ENCODE measurements at places on chromosomes 6 and 20.

GRCh38 chr6:76466286-76466685 lies 393.8 kb upstream of the IMPG1 start:
- no peak for DNase-seq

DNA sequence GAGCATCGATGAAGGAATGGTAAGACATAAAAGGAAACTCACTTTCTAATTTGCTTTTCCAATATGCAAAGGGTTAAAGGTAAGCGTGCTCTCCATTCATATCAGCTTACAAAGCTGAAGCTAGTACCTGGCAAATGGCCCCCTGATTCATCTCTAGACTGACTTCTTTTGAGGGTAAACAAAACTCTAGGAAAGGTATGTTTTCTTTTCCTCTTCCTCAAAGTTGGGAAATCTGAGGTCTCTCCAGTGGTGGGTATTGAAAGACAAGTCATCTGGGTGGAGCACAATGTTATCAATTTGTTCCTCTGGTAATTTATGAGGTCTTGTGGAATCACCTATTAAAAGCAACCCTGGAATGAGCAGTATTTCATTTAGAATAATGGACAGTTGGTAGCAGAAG lies 7.9 kb upstream of the FBXO30 start:
- DNase-seq, result no peak

GRCh38 chr6:26554697-26555504 lies 16.7 kb downstream of the HMGN4 start:
- no peak for DNase-seq

- no peak for DNase-seq
These were observed 387.8 kb downstream of the BMP2 start for GRCh38 chr20:7155282-7155681.

GRCh38 chr6:131652472-131652871 lies 15.4 kb downstream of the ENPP3 start:
- DNase-seq, result peak; percentile 27

DNA sequence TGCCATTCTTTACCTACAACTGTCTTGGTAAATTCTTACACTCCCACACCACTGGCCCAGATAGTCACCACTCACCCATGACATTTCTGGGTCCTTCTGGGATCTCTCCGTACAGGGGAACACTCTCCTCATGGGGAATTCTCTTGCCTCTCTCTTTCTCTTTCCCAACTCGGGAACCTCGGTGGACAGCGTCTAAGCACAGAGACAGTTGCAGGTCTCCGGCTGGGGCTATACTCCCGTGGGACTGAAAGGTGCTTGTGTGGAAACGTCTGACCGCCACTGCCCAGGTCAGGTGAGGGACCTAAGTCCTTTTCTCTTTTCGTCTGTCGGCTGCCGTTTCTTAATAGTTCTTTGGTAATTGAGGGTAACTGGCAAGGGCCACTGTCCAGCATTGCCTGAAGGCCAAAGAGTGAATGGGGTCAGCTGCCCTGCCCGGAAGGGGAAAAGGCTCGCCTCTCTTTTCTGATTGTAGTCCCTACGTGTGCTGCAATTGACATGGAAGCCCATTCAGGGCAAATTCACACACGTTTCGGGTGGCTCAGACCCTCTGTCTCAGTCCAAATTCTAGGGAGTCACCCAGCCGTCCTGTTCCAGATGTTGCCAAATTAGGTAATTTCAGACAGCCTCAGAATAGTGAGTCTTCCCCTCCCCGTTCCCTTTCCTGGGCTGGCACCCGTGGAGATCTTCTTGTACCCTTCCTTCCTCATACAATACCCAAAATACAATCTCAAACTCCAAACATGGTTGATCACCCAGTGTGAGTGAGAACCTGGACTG lies 31.2 kb upstream of the RIPK1 start:
- no peak for DNase-seq

DNA sequence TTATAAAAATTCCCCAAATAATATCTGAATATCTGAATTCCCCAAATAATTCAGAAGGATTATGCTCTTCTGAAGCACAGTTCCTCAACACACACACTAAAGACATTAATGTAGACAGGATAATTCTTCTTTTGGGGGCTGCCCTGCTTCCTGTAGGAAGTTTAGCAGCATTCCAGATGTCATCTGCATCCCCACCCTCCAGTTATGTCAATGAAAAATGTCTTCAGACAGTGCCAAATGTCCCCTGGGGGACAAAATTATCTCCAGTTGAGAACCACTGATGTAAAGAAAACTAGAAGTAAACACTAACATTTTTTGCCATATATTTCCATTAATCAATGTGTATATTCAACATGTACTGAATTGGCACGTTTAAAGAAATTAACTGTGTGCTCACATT lies 25.9 kb upstream of the NAA20 start:
- DNase-seq, result no peak

DNA sequence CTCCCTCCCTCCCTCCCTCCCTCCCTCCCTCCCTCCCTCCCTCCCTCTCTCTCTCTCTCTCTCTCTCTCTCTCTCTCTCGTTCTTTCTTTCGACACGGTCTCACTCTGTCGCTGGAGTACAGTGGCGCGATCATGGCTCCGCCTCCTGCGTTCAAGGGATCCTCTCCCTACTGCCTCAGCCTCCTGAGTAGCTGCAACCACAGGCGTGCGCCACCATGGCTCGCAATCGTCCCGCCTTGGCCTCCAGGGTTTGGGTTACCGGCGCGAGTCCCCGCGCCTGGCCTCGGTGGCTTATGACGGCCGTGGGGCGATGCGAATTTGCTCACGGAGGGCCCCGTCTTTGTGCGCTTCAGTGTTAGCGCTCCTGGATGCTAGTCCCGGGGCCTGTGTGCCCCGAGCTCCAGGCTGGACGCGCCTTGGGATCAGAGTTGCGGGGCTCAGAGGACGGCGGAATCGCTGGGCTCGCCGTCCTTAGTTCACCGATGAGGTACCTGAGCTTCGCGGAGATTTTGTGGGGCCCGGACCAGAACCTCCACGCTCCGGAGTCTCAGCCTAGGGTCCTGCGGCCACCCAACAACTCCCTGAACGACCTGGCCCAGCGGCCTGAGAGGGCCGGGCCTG lies 45.2 kb downstream of the MCUR1 start:
- no peak for DNase-seq

DNA sequence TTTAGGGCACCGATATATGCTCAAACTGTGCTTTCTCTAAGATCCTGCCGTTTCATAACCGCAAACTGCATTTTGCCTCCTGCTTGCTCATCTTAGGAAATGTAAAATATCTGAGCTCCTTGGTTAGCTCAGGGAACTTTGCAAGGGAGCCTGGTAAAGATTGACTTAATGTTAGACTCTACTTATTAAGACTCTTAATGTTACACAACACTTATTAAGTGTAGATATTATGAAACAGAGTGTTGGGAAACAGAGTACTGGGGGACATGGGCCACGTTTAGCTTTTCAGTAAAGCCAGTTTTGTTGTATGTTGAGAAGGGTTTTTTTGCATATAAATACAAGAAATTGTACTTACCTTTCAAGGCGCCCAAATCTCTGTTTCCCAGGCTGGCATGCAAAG lies 1.9 kb downstream of the LTV1 start:
- DNase-seq, result no peak

- DNase-seq, result peak; percentile 27
These were observed 38.8 kb downstream of the SESN1 start for GRCh38 chr6:109055771-109056235.
